Left ventricle myocardium superior (tissue), 1 donor: ENCODE measurements at places on chromosomes 3 and 15.

DNA sequence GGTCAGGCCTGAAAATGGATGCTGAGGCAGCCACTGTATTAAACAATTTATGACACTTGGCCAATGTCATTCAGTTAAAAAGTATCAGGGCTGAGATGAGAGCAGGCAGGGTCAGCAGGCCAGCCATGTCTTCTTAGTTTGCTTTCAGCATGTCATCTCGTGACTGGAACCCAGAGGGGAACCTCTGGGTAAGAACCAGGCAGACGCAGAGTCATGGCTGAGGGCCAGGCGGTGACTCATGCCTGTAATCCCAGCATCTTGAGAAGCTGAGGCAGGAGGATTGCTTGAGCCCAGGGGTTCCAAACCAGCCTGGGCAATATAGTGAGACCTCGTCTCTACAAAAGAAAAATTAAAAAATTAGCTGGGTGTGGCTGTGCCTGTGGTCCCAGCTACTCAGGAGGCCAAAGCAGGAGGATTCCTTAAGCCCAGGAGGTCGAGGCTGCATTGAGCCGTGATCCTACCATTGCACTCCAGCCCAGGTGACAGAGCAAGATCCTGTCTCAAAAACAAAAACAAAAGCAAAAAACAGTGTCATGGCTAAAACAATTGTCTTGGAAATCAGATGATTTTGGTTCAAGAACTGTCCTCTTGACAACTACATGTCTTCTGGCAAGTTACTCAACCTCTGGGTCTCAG, 11.7 kb downstream of the BCL2L10 start:
- DNase-seq = peak; percentile 86

- no peak for DNase-seq
These were observed 2.6 kb upstream of the PYGO1 start for GRCh38 chr15:55590788-55591187.

GRCh38 chr3:101141135-101141534, 147.9 kb upstream of the ABI3BP start:
- no peak for DNase-seq

DNA sequence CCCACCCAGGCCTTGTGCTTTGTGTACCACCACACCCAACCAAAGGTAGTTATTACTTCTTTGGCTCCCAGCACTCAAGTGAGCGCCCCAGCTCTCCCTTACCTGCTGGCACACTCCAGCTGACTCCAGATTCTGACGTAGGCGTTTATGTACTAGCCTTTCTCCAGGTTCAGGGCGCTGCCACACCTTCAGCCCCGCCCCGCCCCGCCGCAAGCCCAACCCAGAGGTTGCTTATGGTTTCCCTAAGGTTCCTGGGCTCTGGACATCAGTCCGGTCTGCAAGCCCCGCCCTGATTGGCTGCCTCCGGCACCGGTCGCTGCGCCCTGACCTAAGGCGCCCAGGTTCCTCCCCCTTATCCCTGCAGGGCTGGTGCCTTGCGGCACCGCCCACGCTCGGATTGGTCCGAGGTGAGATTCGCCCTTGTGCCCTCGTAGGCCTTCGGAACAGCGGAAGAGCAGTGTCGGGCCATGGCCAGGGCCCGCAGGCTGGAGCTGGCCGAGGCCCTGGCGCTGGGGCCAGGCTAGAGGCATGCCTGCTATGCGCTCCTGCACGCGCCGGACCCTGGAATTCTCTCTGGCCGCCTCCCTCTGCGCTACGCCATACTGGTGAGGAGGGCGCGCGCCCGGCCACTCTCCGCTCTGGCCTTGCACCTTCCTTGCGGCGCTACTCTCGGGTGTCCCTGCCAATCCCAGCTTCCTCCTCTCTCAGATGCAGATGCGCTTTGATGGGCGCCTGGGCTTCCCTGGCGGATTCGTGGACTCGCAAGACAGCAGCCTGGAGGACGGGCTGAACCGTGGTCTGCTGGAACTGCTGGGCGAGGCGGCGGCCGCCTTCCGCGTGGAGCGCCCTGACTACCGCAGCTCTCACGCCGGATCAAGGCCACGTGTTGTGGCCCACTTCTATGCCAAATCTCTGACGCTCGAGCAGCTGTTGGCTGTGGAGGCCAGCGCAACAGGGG, 19.8 kb upstream of the NUDT16 start:
- peak; percentile 90 for DNase-seq

DNA sequence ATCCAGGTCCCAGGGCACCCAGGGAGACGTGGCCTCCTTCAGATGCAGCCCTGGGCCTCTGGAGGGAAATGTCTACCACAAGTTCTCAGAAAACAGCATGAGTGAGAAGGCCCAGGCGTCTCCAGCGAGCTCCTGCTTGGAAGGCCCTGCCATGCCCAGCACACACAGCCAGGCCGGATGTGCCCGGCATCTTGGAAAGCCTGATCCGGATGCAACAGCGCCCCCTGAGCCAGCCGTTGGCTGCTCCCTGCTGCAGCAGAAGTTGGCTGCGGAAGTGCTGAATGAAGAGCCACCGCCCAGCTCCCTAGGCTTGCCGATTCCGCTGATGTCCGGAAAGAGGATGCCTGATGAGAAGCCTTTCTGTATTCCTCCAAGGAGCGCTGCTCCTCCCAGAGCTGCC, 856 bp downstream of the NPAP1 start:
- DNase-seq = no peak

DNA sequence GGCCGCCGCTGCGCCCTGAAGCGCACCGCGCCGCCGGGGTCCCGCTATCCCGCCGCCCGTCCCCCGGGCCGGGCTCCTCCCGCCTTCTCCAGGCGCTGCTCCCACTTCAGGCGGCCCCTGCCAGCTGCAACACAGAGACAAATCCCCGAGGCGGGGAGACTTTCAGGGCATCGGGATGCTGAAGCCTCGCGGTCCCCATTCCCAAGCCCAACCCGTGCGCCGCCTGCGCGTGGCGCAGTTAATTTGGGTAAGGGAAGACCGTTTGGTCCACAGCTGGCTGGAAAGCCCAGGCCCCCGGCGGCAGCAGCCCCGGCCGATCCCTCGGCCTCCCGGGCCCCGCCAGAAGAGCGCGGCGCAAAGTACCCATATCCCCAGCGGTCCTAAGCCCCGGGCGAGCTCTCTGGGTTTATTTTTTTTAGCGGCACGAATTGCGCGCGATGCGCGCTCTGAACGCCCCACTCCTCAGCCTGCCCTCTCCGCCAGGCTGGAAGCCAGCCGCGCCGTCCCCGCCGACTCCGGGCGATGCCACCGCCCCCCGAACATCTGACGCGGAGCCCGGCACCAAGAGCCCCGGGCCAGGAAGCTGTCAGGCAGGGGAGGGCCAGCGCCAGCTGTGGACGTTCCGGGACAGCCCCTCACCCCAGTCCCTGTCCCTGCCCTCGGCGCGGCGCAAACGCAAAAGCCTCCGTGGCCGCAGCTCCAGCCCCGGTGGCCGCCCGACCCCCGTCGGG, 517 bp downstream of the FBN1 start:
- DNase-seq = peak; percentile 62

DNA sequence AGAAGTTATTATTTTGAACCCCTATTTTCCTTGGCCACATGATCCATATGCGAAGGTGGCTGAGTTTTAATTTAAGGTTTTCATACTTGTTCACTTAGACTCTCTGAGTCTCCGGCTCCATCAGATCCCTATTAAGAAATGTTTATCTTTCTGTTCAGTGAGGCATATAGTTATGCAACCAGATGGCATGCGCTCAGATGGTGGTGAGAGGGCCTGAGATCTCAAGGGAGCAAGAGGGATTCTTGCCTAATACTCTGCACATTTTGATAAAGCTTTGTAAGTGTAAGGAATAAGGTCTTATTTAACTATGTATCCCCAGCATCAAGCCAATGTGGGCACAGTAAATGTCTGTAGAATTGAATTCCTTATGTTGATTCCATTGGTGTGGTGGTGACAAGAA, 78.9 kb upstream of the DPH6 start:
- no peak for DNase-seq

DNA sequence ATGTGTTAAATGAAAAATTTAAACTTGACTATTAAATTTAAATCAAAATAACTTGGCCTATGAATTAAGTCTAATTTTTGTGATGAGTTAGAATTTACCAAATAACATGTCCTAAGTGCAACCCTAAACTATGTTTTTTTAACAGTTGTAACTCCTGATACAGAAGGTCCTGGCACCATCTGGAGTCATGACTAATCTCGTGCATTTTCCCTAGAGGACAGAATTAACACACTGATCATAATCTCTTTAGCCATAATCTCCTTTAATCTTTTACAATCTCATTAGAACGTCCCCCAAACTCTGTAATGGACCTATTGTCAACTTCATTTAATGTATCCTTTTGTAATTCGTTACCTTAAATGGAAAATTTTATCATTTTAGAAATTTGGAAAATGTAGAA, 100.6 kb downstream of the SUCNR1 start:
- no peak for DNase-seq

GRCh38 chr3:117035745-117036144, 326.2 kb downstream of the TUSC7 start:
- peak; percentile 28 for DNase-seq

- no peak for DNase-seq
These were observed 286.8 kb upstream of the TRIM42 start for GRCh38 chr3:140391061-140391460.

GRCh38 chr3:62954580-62954979, 79.4 kb upstream of the CADPS start:
- no peak for DNase-seq

DNA sequence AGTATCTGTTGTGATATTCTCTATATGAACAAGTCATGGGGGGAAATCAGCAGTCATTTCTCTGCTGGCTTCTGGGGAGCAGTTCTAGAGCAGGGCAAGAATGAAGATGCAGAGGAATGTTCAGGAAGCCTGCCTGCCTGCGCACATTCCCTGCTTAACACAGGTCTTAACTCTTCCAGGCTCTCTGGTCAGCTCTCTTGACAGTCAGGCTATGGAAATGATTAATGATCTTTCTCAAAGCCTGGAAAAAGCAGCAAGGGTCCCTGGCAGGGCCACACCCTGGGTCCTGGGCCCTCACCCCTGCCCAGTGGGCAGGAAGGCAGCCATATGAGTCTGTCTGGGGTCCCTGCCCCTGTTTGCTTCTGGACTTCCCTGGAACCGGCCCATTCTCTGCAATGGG, 31.4 kb upstream of the CLK3 start:
- no peak for DNase-seq

- DNase-seq = no peak
These were observed 209.8 kb downstream of the GAP43 start for GRCh38 chr3:115833074-115833473.

GRCh38 chr15:58221591-58222241, 83.5 kb downstream of the AQP9 start:
- no peak for DNase-seq

GRCh38 chr3:73664389-73664788, 39.6 kb upstream of the PDZRN3 start:
- no peak for DNase-seq

- no peak for DNase-seq
These were observed 150.5 kb downstream of the ROBO2 start for GRCh38 chr3:77190374-77190773.

DNA sequence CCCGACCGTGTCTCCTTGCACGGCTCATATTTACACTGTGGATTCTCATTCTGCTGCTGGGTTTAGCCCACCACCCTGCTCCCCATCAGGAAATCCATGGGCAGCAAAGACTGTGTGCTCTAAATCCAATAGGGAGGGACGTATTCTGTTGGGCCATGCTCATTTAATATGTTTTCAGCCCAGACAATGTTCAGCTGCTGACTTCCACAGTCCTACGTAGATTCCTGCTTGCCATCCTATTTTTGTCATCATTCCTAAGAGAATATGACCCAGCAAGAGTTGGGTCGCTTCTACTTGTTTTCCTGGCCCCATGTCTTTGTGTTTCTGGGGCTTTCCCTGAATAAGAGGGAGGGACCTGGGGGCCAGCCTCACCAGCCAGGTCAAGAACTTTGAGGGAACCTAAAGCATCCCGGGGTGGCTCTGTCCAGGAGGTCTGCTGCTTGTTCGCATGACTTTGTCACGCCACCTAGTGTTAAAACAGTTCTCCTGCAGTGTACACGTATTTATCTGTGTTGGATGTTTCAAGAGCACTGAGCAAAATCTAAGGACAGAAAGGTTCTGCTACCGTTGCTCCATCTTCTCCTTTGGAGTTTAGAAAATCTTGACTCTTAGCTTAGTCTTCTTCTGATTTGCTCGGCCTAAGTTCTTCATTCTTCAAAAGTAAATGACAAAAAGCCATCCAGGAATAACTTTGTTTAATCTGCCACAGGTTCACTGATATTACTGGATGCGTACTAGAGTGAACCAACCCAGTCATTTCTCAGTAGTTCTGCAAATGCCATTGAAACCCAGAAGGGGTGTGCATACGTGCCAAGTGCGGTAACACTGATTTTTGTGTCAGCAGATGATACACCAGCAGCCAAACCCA, 79.8 kb upstream of the NR2E3 start:
- peak; percentile 44 for DNase-seq

- DNase-seq = no peak
These were observed 8.3 kb downstream of the BDH1 start for GRCh38 chr3:197547306-197548011.

- no peak for DNase-seq
These were observed 55.2 kb downstream of the PXYLP1 start for GRCh38 chr3:141286856-141287255.

DNA sequence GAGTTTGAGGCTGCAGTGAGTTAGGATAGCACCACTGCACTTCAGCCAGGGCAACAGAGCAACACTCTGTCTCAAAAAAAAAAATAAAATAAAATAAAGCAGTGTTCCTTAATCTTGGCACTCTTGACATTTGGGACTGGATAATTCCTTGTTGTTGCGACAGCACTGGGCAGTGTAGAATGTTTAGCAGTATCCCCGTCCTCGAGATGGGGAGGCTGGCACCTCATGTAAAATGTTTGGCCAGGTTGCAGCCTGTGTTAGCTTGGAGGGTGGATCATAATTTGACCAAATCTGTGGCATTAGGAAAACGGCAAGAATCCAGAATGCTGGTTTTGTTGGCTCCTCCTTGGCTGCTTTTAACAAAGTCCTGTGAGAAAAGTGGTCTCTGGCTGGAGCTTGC, 47.0 kb downstream of the ZNF445 start:
- no peak for DNase-seq

DNA sequence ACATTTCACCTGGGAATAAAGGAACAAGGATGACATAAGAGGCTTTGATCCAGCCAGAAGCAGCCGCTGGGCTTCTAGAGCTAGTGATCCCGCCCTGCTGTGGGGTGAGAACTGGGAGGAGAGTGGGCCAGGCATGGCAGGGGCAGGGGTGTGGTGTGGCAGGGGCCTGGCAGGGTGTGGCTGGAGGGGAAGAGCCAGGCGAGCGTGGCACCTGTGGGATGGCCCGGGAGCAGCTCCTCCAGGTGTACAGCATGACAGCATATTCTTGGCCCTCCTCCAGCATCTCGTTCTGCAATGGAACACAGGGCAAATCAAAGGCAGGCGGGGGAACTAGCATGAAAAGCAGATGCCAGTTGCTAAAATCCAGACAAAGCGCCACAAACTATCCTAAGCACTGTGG, 35.5 kb downstream of the CYFIP1 start:
- DNase-seq = no peak
